Stimulated activated CD8-positive, alpha-beta memory T cell treated with anti-CD3 and anti-CD28 coated beads, Interleukin-2, amount 100 ng/mL, for 1 hour (primary cell): ENCODE measurements at places on chromosomes 3 and 15.

DNA sequence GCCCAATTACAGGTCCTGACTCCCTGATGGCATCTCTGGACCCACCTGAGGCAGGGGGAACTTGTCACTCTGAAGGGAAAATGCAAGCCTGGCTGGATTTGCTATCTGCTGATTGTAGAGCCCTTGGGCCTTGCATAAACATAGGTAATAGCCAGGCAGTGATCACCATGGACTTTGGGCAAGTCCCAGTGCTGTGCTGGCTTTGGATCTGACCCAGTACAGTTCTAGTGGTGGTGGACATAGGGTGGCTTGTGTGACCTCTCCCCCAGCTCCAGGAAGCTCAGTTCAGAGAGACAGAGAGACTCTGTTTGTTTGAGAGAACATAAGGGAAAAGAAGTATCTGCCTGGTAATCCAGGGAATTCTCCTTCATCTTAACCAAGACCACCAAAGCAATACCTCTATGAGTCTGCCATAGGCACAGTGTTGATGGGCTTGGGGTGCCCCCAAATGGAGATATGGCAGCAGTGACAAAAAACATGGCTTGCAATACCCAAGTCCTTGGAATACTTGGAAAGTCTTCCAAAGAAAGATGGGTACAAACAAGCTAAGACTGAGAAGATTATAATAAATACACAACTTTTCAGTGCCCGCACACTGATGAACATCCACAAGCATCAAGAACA is 348.5 kb downstream of the PYDC2 start:
- no peak for DNase-seq

DNA sequence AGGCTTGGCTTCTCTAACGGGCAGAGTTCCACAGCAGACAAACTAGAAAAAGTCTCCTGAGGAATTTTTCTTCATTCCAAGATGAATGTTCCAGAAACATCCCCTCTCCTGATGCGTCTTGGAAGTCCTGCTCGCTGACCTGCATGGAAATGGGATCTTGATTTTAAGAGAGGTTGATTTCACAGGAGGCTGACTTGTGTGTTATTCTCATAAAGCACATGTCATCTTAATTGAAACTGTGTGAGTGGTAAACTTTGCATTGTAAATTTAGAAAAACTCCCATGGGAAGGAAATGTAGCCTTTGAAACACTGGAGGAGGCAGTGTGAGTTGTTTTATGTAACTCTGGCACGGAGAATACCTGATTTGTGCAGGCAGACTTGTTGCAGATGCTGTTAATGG is 337.8 kb upstream of the NR2E3 start:
- no peak for DNase-seq

DNA sequence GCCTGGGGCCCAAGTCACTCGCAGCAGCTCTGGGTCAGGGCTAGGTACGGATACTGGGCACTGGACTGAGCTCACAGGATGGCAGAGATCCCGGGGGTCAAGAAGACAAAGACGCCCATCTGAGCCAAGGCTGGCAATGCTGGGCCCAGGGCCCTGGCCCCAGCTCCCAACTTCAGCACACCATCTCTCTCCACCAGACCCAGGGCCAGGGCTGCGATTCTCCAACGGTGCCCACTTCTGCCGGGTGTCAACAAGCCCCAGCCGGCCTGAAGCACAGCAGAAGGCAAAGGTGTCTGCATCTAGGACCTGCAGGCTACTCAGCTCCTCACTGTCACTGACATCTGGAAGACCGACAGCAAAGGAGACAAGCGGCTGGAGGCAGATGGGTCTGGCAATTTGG is 8.6 kb downstream of the WDR73 start:
- no peak for DNase-seq

GRCh38 chr15:32746116-32746857 is 28.5 kb downstream of the GREM1 start:
- DNase-seq = no peak

- no peak for DNase-seq
Measured at GRCh38 chr15:68228971-68229385, 550 bp downstream of the CLN6 start.

GRCh38 chr3:37466660-37467359 is 292.4 kb upstream of the LRRFIP2 start:
- no peak for DNase-seq

DNA sequence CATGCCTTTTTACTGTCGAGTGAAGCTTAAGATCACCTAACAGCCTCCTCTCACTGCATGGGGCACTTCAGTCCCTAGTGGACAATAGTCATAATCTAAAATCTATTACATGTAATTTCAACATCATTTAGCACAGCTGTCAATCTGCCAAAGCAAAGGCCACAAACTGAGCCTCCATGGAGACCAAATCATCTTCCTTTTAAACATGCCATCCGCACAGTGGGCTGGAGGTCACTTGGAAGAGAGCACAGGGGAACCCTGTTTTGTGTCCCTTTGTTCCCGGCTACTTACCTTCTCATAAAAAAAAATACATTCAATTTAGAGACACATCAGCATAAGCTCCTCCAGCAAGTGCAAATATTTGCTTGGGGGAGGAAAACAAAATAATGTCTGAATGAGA is 167.3 kb downstream of the SQOR start:
- DNase-seq = no peak

DNA sequence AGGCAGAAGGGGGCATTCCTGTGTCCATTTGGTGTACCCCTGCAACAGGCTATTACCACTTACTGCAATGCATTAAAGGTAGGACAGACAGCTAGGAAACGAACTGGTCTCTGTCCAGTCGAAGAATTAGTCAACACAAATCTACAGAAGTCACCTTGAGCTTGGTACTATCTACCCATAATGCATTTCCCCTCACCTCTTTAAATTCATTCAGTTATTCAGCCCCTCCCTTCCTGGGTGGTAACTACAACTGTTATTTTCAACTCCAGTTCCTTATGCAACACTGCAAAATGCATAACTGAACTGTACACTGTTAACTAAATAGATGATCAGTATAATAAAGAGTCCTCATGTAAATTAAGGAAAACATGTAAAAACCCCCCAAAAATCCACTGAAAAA is 77.6 kb downstream of the MAGI1 start:
- DNase-seq = no peak

GRCh38 chr3:113496924-113497323 is 18.0 kb downstream of the SPICE1 start:
- DNase-seq = no peak

GRCh38 chr3:150130404-150131100 is 159.9 kb upstream of the PFN2 start:
- DNase-seq = no peak

GRCh38 chr3:101643861-101644613 is 32.9 kb downstream of the ZBTB11 start:
- peak; percentile 9 for DNase-seq

DNA sequence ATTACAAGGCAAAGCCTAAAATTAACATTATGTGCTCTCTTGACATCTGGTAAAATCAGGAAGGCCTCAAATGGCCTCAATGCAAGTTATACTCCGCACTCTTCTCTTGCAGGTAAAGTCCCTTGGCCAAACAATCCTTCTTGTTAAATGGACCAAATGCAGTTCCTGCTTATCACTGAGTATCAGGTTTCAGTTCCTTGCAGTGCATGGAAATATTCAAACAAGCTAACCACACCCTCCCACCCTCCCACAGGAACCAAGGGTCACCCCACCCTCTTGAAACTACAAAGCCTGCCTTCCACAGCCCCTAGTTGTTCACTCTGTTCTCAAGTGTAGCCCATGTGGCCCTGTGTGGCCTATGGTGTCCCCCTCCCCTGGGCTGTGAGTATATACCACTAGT is 171.9 kb upstream of the CADPS start:
- DNase-seq = no peak

DNA sequence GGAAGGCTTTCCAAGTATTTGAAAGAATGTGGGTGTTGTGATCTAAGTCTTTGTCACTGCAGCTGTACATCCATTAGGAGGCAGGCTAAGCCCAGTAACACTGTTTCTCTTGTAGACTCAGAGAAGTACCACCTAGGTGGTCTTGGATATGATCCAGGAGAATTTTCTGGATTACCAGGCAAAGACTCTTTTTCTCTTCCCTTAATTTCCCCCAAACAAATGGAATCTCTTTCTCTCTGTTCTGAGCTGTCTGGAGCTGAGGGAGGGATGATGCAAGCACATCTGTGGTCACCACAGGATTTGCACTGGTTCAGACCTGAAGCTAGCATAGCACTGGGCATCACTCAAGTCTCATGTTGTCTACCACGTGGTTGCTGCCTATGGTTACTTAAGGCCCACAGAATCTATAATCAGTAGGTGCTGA is 227.6 kb downstream of the NECTIN3 start:
- no peak for DNase-seq

- no peak for DNase-seq
Measured at GRCh38 chr15:82184776-82185175, 77.8 kb downstream of the EFL1 start.

- no peak for DNase-seq
Measured at GRCh38 chr15:65862682-65863081, 6.6 kb upstream of the RAB11A start.
